ENCODE measurements at places on chromosomes 6 and 20.

DNA sequence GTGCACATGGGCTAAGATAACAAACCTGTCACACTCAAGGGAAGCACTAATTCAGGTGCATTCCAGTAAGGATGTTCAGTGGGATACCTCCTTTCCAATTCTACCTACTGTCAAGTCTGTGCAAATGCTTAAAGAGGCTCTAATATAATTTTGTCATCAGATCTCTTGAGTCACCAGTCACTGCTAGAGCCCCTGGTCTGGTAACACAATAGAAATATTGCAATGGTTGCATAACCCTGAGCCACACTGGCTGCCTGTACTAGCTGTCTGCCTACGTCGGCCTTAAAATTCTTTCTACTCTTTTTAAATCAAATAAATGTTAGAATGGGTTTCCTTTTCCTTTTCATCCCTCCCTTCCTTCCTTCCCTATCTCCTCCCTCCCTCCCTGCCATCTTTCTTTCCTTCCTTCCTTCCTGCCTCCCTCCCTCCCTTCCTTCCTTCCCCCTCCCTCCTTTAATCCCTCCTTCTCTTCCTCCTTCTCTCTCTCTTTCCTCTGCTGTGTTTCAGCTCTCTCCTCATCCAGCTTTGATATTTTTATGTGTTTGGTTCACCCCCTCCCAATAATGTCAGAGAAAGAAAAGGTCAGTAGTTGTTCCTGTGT is 28.1 kb upstream of the OLIG3 start:
- DNase-seq: no peak

DNA sequence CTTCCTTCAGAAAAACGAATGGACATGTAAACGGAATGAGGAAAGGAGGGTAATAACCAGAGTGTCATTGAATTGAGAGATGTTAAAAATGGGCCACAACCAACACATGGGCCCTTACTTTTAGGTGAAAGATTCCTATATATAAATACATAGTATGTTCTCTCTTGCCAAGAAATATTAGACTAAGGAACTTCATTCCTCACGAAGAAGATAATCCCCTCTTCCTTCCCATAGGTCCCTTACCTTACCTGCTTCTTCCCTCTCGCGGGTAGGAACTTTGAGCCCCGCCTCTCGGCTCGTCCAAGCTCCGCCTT is 295 bp upstream of the TBC1D22B start:
- DNase-seq: no peak

GRCh38 chr6:163460307-163460782 is 45.8 kb downstream of the QKI start:
- DNase-seq: peak; percentile 63

DNA sequence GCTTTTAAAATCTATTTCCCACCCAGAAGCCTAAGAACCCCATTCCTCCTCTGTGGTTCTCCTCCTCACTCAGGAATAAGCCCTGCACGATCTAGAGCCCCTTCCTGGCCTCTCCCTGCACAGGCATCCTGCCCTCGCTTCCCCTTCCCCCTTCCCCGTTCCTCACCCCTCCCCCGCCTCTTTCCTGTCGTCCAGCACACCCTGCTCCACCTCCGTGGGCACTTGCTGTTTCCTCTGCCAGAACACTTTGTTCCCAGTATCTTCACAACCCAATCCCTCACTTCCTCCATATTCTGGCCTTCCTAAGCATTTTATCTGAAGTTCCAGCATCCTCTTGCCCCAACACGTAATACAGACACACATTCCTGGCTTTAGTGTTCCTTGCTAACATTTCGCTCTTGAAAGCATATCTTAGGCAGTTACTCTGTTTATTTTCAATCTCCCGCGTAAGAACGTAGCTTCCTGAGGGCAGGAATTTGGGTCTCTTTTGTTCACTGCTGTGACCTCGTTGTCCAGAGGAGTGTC is 20.2 kb upstream of the SLC22A2 start:
- DNase-seq: no peak

DNA sequence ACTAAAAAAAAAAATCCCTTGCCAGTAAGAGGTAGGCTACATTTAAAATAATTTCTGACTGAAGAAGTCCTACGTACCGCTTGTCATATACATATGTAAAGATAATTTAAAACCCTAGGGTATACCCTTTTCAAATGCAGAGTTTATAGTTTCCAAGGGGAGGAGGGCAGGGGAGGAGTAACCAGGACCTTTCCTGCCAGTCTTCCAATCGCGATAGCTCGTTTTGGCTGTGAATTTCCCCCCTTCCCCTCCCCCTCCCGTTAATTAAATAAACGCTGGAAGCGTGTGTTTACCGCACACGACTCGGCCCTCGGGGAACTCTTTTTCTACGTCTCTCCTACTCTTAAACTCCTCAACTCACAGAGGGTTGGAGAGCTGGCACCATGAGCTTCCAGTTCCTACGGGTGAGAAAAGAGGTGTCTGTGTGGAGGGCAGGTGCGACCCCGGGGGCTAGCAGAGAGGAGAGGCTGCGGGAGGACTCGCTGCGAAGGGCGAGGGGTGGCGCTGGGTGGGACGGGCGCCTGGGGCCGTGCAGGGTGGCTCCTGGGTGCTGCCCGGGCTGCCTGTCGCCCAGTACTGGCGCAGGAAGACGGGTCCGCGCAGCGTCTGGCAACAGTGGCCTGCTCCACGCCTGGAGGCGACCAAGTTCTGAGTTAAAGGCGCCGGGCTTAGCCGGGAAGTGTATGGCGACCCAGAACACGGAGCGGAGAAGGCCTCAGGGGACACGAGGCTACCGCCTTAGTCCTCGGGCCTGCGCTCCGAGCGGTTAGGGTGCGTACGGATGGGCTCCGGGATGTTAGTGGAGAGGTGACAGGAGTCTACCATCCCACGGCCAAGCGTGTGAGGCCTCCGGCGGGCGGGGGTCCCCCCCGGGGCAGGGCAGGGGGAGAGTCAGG is 4.1 kb upstream of the TFAP2C start:
- DNase-seq: no peak

- no peak for DNase-seq
Observed at GRCh38 chr6:20639161-20639560, 104.9 kb downstream of the CDKAL1 start.

DNA sequence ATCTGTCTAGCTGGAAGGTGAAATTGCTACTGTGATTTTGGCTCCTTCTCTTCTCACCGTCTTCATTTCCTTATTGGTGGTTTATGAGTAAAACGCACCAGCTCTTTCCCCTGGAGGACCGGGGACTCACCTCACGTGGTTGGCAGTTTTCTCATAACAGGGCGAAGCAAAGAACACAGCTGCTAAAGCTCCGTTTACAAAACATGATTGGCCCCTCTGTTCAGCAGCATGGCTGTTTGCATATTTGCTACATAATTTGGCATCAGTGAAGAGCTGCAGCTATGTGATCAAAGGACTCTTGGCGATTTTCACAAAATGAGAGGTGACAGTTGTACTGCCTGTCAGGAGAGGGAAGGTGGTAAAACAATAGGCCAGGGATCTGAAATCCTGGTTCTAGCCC is 20.5 kb upstream of the TMEM181 start:
- DNase-seq: no peak

DNA sequence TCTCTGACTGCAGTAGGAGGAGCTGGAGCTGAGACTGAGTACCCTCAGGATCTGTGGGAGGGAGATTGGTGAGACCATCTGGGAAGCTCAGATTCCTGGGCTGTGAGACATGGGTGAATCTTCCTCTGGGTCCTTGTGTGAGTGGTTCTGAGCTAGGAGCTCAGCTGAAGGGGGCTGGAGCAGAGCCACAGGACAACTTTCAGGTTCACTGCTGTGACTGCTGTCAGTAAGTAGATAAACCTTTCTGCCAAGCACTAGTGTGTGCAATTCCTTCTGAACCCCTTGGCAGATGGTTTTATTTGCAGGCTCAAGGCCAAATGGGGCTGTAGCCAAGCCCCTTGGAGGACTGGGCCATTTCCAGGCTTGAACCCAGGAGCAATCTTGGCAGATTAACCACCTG is 49.6 kb upstream of the SNAP91 start:
- no peak for DNase-seq

GRCh38 chr6:45667300-45667699 is 289.6 kb upstream of the SUPT3H start:
- no peak for DNase-seq

- DNase-seq: no peak
Observed at GRCh38 chr6:5811997-5812396, 194.7 kb downstream of the NRN1 start.

GRCh38 chr6:140043762-140044378 is 669.4 kb upstream of the CITED2 start:
- DNase-seq: peak; percentile 49

DNA sequence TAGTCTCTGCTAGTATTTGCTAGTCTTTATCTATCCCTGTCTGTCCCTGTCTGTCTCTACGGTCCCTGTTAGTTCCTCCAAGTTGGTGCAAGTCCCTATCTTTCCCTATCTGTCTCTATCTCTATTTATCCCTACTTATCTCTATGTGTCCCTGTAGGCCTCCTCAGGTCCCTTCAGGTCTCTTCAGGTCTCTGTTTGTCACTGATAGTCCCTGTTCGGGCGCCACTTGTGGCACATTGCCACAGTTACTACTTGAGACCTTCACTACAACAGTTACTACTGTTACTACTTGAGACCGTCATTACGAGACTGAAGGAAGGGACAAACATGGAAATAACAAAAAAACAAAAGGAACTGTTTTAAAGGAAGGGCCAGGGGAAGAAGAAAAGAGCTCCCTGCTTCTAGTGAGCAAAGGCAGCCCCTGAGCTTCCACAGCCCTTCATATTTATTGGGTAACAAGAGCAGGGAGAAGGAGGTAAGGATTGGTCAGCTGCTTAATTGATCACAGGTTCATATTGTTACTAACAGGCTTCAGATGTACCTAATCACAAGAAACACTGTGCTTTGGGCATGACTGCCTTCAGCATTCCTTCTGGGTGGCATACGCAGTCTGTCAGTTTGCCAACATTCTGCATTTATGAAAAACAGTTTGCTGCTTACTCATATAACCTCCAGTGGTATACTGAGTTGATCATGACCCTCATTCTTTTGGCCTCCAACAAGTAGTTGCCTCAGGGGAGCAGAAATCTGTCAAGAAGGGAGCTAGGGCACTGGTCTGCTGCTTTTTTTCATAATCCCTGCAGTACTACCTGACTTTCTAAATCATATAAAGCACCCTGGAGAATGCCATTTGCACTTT is 8.4 kb downstream of the EPB41L2 start:
- no peak for DNase-seq

DNA sequence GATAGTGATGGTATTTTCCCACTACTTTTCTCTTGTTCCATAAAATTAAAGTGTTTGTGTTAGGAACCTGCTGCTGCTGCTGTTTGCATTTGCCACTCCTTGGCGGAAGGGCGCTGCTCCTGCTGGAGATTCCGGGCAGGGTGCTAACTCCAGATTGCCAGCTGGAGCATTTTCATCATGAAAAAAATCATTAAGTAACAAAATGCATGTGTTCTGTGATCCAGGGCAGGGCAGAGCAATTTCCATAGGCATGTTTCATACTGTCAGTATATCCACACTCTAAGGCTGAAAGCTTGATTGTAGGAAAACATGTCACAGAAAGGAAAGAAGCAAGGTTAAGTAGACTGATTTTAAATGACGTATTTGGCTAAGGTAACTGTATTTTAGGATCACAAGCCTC is 24.0 kb downstream of the PBOV1 start:
- no peak for DNase-seq

- no peak for DNase-seq
Observed at GRCh38 chr6:55998576-55998975, 123.2 kb upstream of the BMP5 start.

- peak; percentile 33 for DNase-seq
Observed at GRCh38 chr6:166969390-166970002, 13.1 kb upstream of the RNASET2 start.

GRCh38 chr20:59785669-59785959 is 147.8 kb downstream of the SYCP2 start:
- no peak for DNase-seq

GRCh38 chr20:39528436-39528835 is 566.3 kb downstream of the DHX35 start:
- DNase-seq: no peak

- DNase-seq: no peak
Observed at GRCh38 chr20:1423206-1423605, 30.4 kb upstream of the FKBP1A start.

- no peak for DNase-seq
Observed at GRCh38 chr20:7799862-7800261, 140.4 kb downstream of the HAO1 start.

- no peak for DNase-seq
Observed at GRCh38 chr6:11423667-11424066, 113.9 kb upstream of the TMEM170B start.

- no peak for DNase-seq
Observed at GRCh38 chr6:158038291-158039177, 56.9 kb downstream of the SYNJ2 start.

DNA sequence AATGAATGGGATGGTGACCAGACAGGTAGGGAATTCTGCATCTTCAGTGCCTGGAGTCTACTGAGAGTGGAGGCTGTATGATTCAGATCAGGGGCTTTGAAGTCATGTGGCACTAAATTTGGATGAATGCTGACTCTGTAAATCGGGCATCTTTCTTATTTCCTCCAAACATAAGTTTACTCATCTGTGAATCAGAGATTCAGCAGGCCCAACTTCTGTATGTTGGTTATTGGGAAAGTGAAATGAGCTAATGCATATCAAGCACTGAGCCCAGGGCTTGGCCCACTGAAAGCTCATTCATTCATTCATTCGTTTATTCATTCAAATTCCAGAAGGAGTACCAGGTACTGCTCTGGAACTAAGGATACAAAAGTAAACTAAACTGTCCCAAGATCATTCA is 192.3 kb upstream of the RIN2 start:
- DNase-seq: no peak

GRCh38 chr6:7137335-7138045 is 29.7 kb downstream of the RREB1 start:
- peak; percentile 71 for DNase-seq

DNA sequence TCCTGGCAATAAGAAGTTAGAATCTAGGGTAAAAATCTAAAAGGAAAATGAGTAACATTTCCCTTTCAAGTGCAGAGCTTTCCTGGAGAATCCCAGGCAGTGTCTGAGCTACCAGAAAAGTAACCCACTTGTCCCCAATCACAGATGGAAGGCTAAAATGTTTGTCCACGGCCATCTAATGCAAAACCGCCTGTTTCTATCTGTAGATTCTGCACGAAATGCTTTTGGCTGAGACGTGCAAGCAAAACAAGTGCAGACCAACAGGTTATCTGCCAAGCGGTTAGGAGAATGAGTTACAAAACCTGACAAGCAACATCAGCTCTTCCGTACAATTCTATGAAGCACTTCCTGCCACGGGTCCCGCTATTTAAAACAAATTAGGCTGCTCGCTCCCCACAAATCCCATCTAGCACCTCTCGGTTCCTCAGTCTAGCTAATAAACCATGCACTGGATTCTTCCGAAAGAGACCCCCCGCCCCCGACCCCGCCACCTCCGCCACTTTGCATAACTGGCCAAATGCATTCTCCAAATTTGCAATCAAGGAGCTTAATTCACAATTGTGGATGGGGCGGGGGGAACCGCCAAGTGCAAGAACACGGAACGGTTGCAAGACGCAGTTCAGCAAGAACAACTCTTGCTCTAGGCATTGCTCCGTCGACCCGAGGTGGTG is 1.4 kb downstream of the ELOVL5 start:
- peak; percentile 59 for DNase-seq

GRCh38 chr6:129448965-129449364 is 261.0 kb downstream of the ARHGAP18 start:
- DNase-seq: no peak

- DNase-seq: peak; percentile 75
Observed at GRCh38 chr20:2402271-2402980, 21.7 kb downstream of the TGM6 start.

- no peak for DNase-seq
Observed at GRCh38 chr20:32144898-32145662, 35.6 kb downstream of the TM9SF4 start.

GRCh38 chr20:63366390-63367365 is 5.5 kb upstream of the CHRNA4 start:
- DNase-seq: no peak
